ENCODE measurements at places on chromosomes 7 and 10.
A peak's percentile ranks its signal among the peaks of the same experiment; 100 is the strongest.

DNA sequence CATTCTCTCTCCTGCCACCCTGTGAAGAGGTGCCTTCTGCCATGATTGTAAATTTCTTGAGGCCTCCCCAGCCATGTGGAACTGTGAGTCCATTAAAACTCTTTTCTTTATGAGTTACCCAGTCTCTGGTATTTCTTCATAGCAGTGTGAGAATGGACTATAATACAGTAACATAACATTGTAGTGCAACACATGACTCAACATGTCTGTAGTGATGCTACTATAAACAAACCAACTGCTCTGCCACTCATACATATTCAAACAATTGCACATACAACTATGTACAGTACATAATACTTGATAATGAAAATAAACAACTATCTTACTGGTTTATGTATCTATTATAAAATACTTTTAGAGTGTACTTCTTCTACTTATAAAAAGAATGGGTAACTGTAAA lies 7.1 kb downstream of the ATOH7 start:
- no peak for DNase-seq

- no peak for DNase-seq
Observed at GRCh38 chr10:32411797-32412498, 34.0 kb upstream of the CCDC7 start.

- DNase-seq: no peak
Observed at GRCh38 chr7:17123020-17123419, 175.4 kb upstream of the AHR start.

DNA sequence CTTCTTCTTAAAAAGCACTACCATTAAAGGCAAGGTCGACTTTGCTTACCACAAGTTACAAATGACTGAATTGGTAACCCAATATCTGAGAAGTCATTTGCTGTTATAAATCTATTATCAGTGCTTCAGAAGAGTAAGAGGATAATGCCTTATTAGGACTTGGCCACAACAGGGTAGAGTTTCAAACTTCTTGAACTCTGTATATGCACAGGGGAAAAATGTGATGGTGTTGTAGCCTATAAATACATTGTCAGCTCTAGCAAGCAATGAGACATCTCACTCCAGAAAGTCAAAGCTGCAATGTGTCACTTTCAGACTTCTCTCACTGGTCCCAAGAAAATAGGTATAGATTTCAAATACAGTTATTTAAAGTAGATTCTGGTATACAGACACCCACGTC lies 9.3 kb downstream of the TFEC start:
- DNase-seq: no peak

DNA sequence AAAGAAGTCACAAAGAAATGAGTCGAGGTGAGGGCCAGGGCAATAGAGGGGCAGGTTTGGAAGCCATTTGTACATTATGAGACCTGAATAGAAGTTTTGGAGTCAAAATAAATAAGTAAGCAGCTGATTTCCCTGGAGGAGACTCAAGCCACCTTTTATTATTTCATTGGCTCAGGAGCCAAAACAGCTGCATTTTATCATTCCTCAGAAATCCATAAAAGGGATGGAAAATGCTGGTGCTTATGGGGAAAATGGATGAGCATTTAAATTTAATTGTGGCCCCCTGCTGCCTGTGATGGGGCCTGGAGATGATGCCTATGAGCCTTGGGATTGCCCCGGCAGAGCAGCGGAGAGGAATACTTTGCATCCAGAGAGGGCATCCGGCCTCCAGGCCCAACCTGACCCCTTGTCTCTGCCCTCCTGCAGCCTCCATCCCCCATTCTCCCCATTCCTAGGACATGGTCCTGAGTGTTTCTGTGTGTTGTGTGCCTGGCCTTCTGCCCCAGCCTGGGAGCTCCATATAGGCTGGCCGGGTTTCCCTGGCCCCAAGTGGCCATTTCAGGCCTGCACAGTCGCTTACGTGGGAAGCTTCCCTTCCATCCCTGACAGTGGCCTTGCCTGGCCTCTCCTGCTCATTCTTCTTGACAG lies 296.8 kb upstream of the ZMIZ1 start:
- no peak for DNase-seq

- no peak for DNase-seq
Observed at GRCh38 chr10:21290499-21291160, 234.9 kb downstream of the SKIDA1 start.

DNA sequence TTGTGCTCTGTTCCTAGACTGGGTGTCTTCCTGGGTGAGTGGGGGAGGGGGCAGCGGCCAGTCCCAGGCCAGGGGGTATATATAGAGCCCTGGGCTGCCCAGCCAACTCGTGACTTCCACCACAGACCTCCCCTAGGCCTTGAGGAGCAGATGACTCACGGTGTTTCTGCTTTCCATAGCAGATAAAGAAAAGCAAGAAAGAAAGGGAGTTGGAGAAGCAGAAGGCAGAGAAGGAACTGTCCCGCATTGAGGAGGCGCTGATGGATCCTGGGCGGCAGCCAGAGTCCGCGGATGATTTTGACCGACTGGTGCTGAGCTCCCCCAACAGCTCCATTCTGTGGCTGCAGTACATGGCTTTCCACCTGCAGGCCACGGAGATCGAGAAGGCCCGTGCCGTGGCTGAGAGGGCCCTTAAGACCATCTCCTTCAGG lies 10.1 kb downstream of the CALHM2 start:
- no peak for DNase-seq

GRCh38 chr7:140325600-140325999 lies 72.7 kb downstream of the SLC37A3 start:
- no peak for DNase-seq

GRCh38 chr7:20299145-20299544 lies 31.6 kb upstream of the ITGB8 start:
- DNase-seq: no peak

- no peak for DNase-seq
Observed at GRCh38 chr7:103811997-103812396, 177.5 kb downstream of the RELN start.

DNA sequence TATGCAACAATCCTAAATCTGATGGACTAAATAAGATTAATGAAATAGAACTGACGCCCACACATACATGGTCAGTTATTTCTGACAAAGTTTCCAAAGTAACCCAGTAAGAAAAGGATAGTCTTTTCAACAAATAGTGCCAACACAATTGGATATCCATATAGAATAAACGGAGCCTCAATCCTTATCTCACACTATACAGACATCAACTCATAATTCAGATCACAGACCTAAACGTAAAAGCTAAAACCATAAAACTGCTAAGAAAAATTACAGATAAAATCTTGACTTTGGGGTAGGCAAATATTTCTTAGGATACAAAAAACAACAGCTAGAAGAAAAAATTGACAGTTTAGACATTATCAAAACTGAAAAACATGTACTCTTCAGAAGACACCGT lies 8.5 kb downstream of the CACUL1 start:
- no peak for DNase-seq

DNA sequence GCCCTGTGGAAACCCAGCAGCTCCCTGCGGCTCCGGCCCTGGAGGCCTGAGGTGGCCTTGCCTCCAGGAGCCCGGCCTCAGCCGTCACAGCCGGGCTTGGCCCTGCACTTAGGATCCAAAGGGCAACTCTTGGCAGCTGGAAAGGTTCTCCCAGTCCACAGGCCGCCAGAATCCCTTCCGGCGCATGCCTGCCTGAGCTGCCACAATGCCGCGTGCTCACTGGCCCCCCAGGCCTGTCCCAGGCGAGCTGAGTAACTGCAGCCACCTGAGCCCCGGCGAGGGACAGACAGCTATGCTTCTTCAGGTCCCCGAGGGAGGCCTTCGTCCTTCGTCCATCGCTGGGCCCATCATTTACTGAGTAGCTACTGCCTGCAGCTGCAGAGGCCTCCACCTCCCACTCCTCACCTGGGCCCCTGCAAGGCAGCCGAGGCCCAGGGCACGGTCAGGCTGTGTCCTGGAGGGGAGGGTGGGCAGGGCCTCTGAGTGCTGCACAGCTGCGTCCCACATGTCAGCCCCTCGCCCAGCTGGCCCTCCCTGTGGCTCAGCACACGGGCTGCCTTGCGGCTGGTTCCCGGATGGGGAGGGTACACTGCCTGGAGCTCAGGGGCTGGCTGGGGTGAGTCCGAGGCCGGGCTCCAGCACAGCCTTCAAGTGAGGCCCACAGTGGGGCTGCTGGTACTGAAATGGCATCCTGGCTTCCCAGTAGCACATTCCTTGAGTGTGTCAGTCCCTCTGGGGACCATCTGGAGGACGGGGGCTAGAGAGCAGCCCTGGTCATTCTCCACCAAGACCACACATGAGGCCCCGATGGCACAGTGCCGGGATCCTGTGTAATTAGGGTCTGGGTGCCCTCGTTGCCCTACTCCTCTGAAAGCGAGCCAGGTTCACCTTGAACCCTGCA lies 172.5 kb downstream of the ELFN1 start:
- peak; percentile 22 for DNase-seq

DNA sequence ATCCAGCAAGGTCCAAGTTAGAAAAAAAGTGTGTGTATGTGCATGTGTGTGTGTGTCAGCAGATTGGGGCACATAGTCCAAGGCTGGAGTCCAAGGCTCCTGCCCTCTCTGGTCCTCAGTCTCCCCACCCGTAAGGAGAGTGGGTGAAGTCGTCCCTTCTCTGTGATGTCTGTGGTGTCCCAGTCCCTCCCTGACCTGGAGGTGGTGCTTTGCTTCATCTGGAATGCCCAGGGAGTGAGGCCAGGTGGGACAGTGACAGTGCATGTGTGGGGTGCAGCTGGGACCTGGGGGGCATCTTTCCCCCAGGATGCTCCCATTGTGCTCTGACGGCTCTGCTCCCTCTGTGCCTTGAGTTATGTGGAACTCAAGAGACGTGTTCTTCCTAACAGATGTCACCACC lies 18.0 kb downstream of the AQP1 start:
- DNase-seq: no peak

DNA sequence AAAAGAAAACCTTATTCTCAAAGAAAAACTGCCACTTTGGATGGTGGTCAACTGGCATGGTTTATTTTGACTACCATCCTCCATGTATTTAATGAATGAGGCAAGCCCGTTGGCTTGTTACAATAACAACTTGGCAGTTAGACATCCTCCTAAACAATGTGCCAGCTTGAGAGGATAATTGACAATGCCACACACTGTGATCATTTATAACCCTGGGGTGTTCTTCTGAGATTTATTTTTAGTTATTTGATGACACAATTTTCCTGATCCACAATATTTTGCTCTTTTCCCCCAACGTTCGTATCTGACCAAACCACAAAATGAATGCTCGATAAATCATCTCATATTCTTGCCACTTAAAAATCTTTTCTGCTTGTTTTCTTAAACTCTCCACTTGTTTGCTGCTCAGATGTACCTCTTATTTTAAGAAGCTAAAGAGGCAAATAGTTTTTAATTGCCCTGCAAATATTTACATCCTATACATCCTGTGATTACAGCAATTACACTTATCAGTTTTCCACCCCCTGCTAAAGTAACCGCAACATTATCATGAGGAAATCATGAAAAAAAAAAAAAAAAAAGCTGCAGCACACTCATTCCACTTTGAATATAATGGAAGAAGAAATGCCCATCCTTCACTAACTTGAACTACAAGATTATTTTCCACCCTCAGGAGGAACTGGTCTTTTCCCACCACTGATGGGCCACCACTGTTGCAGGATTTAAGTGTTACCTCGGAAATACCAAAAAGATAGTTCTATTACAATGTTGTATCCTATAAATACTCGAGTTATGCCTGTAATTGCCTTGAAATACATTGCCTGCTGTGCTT lies 119.9 kb downstream of the MBL2 start:
- DNase-seq: no peak

DNA sequence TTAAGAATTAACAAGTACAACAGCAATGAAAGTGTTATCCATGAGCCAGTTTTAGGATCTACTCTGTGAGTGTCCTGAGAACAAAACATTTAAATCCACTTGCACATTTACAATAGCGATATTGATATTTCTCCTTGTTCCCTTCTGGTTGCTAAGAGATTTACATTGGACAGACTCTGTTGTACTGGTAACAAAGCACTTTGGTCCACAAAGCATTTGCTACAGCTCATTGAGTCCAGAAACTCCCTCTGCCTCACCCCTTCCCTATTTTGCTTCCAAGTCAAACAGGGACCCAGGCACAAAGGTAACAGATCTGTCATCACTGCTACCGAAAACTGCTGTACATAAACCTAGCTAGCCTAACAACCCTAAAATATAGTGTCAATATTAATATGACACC lies 2.1 kb downstream of the ANK3 start:
- DNase-seq: no peak

Measured in Caco-2 (cell line).